ENCODE measurements at places on chromosomes 6 and 20.

- no peak for DNase-seq
Measured at GRCh38 chr6:5302995-5303622, 41.8 kb downstream of the FARS2 start.

DNA sequence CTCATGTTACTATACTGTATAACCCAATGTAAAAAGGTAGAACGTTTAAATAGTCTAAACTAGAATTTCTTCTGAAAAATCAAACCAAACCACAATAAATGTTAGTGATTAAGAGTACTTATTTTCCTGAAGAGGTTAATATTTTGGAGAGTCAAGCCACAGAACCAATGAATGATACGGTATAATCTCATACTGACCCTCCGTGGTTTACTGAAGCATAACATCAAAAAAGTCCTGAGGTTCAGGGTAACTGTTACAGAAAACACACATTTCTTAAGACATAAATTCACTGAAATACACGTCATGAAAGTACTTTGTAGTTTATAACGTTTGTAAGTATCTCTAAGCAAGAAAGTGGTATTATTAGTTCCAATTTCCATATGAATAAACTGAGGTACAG is 28.9 kb downstream of the ESF1 start:
- DNase-seq, result no peak

- no peak for DNase-seq
Measured at GRCh38 chr20:43681468-43681942, 14.6 kb downstream of the MYBL2 start.

GRCh38 chr6:80276861-80277260 is 170.4 kb downstream of the BCKDHB start:
- DNase-seq, result no peak

- DNase-seq, result no peak
Measured at GRCh38 chr6:153099636-153100035, 31.4 kb downstream of the RGS17 start.

DNA sequence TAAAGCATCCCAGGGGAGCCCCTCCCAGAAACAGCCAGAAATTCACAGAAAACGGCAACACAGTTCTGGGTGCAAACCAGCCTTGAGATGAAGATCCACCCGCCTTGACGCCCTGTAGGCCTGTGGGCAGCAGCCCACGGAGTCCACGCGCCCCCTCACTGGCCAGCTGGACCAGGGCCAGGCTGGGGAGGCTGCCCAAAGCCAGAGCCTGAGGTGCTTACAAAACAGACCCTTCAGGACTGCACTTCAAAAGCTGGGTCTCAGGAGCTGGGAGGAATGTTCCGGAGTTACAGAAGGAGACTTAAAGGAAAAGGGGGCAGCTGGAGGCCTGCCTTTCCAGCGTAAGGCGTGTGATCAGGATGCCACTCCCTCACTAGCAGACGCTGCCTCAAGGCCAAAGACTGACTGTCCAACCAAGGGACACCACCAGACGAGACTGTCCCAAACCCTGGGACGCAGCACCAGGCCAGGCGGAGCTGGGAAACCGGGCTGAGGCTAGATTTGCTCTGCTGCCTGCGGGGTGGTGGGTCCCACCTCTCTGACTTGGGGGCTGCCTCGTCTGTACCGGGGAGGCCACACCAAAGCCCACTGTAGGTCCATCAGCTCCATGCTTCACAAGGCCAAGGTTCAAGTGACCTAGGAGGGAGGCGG is 48.1 kb downstream of the RRBP1 start:
- DNase-seq, result no peak

- DNase-seq, result no peak
Measured at GRCh38 chr6:157840776-157841175, 17.7 kb downstream of the SNX9 start.

DNA sequence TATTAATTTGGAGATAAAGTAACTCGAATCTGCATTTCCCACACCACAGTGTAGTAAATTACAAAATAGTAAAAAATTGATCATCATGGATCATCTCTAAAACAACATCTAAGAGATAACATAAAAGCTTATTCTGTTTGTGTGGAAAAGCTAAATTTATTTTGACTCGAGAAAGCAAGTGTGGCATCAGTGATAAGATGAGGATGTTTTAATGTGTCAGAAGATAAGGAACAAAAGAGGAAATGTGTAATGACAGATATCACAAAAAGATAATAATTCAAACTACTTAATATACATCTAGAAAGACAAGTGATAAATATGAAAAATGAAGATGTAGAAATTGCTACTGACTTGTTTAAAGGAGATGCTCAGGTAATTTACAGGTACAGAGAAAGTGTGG is 74.1 kb downstream of the DNAH8 start:
- no peak for DNase-seq

- no peak for DNase-seq
Measured at GRCh38 chr6:1322696-1323219, 10.9 kb downstream of the FOXQ1 start.

DNA sequence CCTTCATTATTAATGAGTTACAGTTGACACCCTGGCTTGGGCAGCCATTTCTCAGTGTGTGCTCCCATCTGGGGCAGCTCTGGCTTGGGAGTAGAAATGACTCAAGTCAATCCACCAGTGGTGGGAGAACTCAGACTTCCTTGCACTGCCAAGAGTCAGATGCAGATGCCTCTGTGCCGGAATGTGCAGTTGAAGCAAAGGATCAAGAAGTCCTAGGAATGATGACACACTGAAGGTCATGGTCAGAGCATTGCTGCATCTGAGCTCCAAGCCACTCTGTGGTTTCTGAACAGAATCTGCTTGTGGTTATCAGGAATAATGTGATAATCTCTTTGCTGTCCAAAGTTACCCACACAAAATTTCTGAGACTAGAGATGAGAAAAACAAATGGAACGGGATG is 19.5 kb upstream of the PAX1 start:
- no peak for DNase-seq

DNA sequence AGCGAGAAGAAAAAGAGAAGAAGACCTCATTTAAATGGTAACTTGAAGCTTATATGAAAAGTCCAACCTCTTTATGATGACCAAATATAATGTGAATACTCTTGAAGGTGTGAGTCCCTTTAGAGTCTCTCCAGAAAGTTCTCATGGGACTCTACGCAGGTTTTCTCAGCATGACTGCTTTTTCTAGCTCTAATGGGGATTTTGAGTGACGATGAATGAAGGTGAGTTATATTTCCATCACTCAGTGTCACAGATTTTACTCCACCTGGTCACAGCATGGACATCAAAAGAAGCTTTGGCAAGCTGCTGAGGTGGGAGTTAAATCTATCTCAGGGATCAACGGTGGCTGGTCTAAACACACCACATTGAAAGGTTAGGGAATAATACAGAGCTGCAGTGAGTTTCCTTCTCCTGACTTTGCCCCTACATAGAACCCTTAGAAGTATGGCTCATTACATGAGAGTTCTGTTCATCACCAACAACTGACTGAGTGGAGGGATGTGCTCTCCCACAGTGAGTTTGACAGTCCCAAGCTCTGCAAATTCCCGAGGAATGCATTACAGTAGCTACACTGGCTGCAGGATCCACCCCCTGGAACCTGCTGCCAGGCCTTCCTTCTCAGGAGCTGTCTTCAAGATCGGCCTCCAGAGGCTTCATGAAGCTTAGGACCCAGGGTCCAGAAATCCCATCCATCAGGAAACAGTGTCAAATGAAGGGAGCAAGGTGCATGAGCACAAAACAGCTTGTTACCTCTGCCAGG is 126.8 kb downstream of the FOXC1 start:
- DNase-seq, result no peak

DNA sequence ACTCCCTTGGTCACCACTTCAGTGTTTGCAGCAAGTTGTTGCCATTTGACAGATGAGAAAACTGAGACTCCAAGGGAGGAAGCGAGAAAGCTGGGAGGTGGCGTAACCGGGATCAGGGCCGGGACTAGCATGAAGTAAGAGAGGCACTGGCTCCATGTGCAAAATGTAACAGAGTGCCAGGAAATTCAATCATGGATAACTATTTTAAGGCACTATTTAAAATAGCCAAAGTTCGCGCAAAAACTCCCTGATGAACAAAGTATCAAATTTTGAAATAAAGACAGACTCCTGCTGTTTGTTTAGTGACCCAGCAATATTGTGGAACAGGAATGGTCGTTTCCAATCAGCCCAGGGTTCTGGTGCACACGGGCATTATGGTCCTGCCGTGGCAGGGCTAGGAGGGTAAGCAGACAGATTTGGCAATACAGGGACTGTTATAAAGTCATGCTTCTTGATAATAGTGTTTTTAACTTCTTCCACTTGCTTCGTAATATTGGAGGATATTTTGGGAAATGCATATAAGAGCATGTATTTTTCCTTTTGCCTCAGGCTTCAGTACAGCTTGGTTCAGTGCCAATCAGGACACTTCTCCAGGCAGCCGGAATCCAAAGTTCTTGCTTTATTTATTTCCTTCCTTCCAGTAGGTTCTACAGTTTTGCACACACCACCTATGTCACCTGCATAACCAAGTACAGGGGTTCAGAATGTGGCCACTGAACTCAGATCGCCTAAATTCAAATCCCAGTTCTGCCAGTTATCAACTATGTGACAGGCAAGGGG is 141.6 kb downstream of the EYA2 start:
- no peak for DNase-seq

DNA sequence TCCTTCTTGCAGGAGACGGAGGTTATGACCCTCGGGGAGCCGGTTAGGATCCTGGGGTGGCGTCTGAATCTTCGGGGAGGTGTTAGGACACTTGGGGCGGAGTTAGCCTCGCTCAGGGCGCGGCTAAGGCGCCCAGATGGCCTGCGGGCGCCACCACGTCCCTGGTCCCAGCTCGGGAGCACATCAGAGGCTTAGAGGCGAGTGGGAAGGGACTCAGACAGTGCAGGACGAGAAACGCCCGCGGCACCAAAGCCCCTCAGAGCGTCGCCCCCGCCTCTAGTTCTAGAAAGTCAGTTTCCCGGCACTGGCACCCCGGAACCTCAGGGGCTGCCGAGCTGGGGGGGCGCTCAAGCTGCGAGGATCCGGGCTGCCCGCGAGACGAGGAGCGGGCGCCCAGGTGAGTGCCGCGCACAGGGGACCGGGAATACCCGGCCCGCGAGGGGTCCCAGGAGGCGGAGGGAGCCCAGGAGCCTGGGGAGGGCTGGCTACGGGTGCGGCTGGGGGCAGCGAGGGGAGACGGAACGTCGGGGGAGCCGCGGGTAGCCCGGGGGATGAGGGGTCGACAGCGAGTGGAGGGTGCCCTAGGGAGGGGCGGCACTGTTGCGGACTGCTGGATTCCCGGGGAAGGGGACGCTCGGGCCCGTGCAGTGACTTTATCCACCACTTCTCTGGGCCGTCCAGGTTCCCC is at the start of gene HCK:
Gene HCK, plus strand, starts transcription at position 153 of the 688 bp plus-strand sequence.
- no peak for DNase-seq

GRCh38 chr20:51688600-51689244 is 79.5 kb downstream of the ATP9A start:
- DNase-seq, result no peak

- DNase-seq, result no peak
Measured at GRCh38 chr6:29831776-29832175, 4.2 kb downstream of the HLA-G start.

GRCh38 chr6:167528239-167528638 is 203.4 kb downstream of the TTLL2 start:
- no peak for DNase-seq

- DNase-seq, result no peak
Measured at GRCh38 chr6:63635215-63635587, 401 bp upstream of the PHF3 start.

DNA sequence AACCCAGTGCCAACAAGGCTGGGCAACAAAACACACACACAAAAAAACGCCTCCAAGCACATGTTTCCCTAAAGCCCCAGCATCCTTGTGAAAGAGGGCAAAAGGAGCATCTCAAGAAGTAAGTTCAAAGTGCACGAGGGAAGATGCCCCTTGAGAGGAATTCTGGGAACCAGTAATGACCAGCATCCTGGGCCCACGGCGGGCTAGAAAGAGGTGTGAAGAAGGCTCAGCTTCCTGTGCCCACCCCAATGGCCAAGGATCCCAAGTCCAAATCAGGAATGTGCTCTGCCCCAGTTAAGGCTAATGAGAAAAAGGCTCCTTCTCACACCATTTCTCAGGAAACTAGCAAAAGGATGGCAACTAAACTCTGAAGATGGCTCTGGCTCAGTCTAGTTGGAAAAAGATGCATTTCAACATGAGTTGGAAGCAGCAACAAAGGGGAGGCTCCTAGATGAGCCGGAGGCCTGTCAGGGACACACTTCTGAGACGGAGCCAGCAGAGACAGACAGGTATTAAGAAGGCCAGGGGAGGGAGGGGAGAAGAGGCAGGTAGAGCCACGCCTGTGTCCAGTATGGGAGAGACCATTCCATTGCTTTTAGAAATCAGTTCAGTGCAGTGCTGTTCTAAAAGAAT is 3.2 kb downstream of the RIMS4 start:
- no peak for DNase-seq

GRCh38 chr6:42860481-42860880 is 18.9 kb upstream of the RPL7L1 start:
- no peak for DNase-seq

GRCh38 chr20:48816282-48817205 is 11.3 kb downstream of the PREX1 start:
- DNase-seq, result no peak

- no peak for DNase-seq
Measured at GRCh38 chr6:147063469-147064031, 140.7 kb upstream of the STXBP5 start.

- DNase-seq, result no peak
Measured at GRCh38 chr20:8020314-8021079, 936 bp upstream of the TMX4 start.

DNA sequence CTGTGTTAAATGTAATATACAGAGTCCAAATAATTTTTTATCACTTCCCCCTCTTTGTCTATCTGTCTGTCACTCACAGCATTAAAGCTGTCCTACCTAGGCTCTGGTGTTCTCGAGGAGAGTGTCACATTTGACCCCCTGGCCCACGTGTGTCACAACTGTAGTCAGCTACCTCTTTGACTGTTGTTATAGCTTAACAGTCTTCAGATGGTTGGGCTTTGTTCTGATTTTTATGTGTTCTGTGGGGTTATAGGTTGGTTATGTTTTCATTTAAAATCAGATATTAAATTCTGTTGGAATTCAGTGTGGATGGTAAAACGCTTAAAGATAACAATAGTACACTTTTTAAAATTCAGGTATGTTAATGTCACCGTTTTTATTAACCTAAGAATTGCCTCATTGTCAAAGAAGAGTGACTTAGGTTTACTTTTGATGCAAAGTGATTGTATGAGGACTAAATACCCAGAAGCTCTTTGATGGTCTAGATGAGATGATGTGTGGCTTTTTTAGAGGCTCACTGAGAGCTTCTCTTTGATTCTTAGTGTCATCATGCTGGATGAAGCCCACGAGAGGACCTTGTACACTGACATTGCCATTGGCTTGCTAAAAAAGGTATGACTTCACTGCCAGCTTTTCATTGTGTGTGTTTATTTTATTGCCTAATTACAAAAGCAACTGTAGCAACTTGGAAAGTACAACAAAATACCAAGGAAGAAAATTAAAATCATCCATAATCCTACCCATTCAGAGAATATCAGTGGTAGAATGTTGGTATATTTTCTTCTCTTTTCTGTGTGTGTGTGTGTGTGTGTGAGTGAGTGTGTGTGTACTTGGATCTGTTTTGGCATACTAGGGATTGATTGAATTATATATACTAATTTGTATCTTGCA is 29.9 kb downstream of the DHX35 start:
- no peak for DNase-seq
